ENCODE measurements at places on chromosomes 16 and 17. TPM values are rescaled to one million over a fixed set of nuclear protein-coding genes. Genes with fewer than 3 reads are reported as not detected.

The KRT28 gene
- polyA plus RNA-seq, result not detected

- DNase-seq, result no peak
- no peak overlapping the region for H3K4me3 ChIP-seq
- H3K27ac ChIP-seq, result no peak overlapping the region
- no peaks in the 10 kb centered on the region for H3K27me3 ChIP-seq
- H3K4me1 ChIP-seq, result no peaks in the 10 kb centered on the region
Measured at GRCh38 chr16:82935766-82936165, 309.0 kb downstream of the CDH13 start.

DNA sequence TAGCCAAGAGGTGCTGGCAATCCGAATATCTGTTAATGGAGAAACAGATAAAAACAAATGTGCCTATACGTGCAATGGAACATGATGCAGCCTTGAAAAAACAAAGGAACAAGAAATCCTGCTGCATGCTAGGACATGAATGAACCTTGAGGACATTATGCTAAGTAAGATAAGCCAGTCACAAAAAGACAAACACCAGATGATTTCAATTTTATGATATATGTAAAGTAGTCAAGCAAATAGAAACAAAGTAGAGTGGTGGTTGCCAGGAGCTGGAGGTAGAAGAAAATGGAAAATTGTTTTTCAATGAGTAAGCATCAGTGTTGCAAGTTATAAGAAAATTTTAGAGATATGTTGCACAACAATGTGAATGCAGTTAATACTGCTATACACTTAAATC lies 409.7 kb upstream of the CDH8 start:
- H3K4me1 ChIP-seq, result no peaks in the 10 kb centered on the region
- DNase-seq, result no peak
- no peak overlapping the region for H3K4me3 ChIP-seq
- H3K36me3 ChIP-seq, result no peaks in the 10 kb centered on the region
- H3K27me3 ChIP-seq, result no peaks in the 10 kb centered on the region

DNA sequence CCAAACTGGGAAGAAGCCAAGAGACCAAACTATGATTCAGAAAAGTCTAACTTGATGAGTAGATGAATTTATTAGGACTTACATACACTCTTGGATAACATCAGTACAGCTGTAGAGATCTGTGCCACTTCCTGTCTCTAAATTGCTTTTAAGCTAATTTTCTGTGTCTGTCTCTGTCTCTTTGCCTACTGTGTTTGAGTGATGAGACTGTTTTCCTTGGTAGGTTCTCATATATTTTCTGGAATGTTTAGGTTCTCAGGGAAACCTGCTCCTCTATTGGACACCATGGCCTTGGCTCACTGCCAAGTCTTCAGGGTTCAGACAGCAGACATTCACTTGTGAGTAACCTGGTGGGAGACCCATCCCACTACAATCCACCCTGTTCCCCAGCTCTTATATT lies 103.5 kb upstream of the KIF2B start:
- no peaks in the 10 kb centered on the region for H3K36me3 ChIP-seq
- DNase-seq, result no peak
- H3K4me1 ChIP-seq, result peaks cover 10% of the 10 kb centered on the region
- no peak overlapping the region for H3K4me3 ChIP-seq

GRCh38 chr16:2966808-2967191 lies 2.3 kb upstream of the PAQR4 start:
- H3K4me1 ChIP-seq, result peaks cover 35% of the 10 kb centered on the region
- H3K4me3 ChIP-seq, result no peak overlapping the region
- H3K27ac ChIP-seq, result no peak overlapping the region
- no peaks in the 10 kb centered on the region for H3K36me3 ChIP-seq
- no peaks in the 10 kb centered on the region for H3K27me3 ChIP-seq

GRCh38 chr16:85372627-85373372 lies 240.3 kb upstream of the GSE1 start:
- DNase-seq, result no peak
- H3K27me3 ChIP-seq, result peaks cover 18% of the 10 kb centered on the region
- peaks cover 29% of the 10 kb centered on the region for H3K4me1 ChIP-seq
- no peak overlapping the region for H3K4me3 ChIP-seq
- no peak overlapping the region for H3K27ac ChIP-seq
- no peaks in the 10 kb centered on the region for H3K36me3 ChIP-seq

DNA sequence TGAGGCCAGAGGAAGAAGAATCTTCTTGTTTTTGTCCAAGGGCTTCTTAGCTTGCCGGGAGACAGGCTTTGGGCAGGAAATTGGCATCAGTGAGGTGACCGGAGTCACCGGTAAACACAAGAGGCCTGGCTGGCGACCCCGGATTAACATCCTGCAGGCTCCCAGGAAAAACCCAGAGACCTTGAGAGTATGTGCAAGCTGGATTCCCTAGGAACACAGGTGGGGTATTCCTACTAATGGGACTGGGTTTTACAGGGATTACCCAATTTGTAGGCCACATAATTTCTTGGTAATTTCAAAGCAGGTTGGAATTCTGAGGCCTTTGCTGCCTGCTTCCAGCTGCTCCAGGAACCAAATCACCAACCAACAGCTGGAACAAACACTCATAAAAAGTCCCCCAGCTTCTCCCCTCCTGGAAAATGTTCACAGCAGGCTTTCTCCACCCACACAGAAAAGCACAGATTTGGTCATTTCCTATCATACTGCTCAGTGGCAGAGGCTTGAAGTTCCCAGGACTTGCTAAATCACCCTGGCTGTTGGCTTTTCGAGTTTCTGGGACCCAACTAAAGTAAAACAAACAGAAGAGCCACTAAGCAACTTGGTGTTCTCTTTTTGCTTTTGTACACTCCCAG lies 258.8 kb downstream of the IRF8 start:
- no peaks in the 10 kb centered on the region for H3K4me1 ChIP-seq
- DNase-seq, result no peak

The CDK12 gene
- 26.6 TPM for polyA plus RNA-seq

- H3K27me3 ChIP-seq, result no peaks in the 10 kb centered on the region
- peaks cover 10% of the 10 kb centered on the region for H3K36me3 ChIP-seq
- no peak overlapping the region for H3K4me3 ChIP-seq
- H3K27ac ChIP-seq, result no peak overlapping the region
Measured at GRCh38 chr17:18107971-18108370, 585 bp upstream of the MYO15A start.

GRCh38 chr17:59842901-59843652 lies 49.7 kb downstream of the TUBD1 start:
- H3K36me3 ChIP-seq, result peaks cover 25% of the 10 kb centered on the region
- peaks cover 33% of the 10 kb centered on the region for H3K4me1 ChIP-seq
- no peaks in the 10 kb centered on the region for H3K27me3 ChIP-seq
- H3K27ac ChIP-seq, result peak overlapping the region; percentile 96
- DNase-seq, result peak; percentile 94

- no peak for DNase-seq
- no peak overlapping the region for H3K27ac ChIP-seq
- H3K27me3 ChIP-seq, result no peaks in the 10 kb centered on the region
- peaks cover 26% of the 10 kb centered on the region for H3K36me3 ChIP-seq
Measured at GRCh38 chr17:63635787-63636186, 13.6 kb downstream of the MAP3K3 start.

The C17orf78 gene
- not detected for polyA plus RNA-seq

The ABCC6 gene
- not detected for polyA plus RNA-seq

The EFCAB5 gene
- polyA plus RNA-seq, result 0.08 TPM

GRCh38 chr16:22726868-22727267 lies 87.1 kb upstream of the HS3ST2 start:
- H3K4me1 ChIP-seq, result no peaks in the 10 kb centered on the region
- H3K4me3 ChIP-seq, result no peak overlapping the region
- H3K36me3 ChIP-seq, result no peaks in the 10 kb centered on the region
- DNase-seq, result no peak
- H3K27ac ChIP-seq, result no peak overlapping the region

GRCh38 chr16:68242926-68243858 lies 2.0 kb upstream of the PLA2G15 start:
- H3K27ac ChIP-seq, result no peak overlapping the region
- DNase-seq, result no peak
- H3K4me3 ChIP-seq, result no peak overlapping the region
- H3K36me3 ChIP-seq, result no peaks in the 10 kb centered on the region
- no peaks in the 10 kb centered on the region for H3K27me3 ChIP-seq
- H3K4me1 ChIP-seq, result peaks cover 18% of the 10 kb centered on the region

DNA sequence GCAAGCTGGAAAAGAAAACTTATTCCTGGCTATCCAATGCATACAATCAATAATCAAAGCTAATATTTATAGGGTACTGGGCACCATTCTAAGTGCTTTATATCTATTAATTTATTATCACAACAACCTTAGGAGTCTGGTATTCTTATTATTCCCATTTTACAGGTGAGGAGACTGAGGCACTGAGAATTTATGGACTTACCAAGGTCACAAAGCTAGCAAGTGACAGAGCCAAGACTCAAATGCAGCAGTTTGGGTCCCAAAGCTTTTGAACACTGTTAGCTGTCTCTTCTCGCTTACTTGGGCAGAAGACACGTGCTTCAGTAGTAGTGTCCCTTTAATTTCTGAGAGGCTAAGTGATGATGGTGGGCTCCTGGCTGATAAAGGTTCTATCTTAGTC lies 152.6 kb downstream of the AATF start:
- H3K4me1 ChIP-seq, result no peaks in the 10 kb centered on the region
- DNase-seq, result no peak
- no peak overlapping the region for H3K27ac ChIP-seq
- H3K4me3 ChIP-seq, result no peak overlapping the region
- H3K36me3 ChIP-seq, result peaks cover 39% of the 10 kb centered on the region

DNA sequence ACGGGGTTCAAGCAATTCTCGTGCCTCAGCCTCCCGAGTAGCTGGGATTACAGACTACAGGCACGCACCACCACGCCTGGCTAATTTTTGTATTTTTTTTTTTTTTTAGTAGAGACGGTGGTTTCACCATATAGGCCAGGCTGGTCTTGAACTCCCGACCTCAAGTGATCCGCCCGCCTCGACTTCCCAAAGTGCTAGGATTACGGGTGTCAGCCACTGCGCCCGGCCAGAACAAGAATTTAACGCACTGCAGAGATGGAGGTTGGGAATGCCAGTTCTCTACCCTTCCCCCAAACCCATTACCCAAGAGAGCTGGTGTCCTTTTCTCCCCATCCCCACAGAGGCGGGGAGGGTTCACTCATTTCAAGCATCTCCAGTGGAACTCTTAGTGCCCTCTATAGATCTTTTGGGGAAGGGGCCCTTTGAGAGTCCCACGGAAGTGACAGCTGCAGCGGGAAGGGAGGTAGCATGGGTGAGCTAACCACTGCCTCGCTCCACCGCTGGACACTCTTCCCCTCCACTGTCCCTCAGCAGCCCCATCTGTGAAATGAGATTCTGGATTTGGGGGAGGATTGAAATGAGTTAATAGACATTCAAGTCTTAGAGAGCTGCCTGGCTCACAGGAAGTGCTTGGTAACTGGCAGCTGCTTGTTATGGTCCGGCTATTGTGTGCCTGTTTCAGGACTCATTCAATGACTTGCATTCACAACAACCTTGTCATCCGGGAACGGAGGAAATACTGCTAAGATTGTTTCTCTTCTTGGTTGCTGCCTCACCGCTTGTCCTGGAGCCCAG lies 3.5 kb upstream of the UBALD2 start:
- no peaks in the 10 kb centered on the region for H3K27me3 ChIP-seq
- H3K36me3 ChIP-seq, result no peaks in the 10 kb centered on the region
- H3K4me3 ChIP-seq, result no peak overlapping the region
- no peak for DNase-seq

- H3K27me3 ChIP-seq, result peaks cover 20% of the 10 kb centered on the region
- no peak overlapping the region for H3K27ac ChIP-seq
- H3K36me3 ChIP-seq, result no peaks in the 10 kb centered on the region
- H3K4me1 ChIP-seq, result peaks cover 31% of the 10 kb centered on the region
Measured at GRCh38 chr17:49985310-49985990, 9.6 kb downstream of the DLX3 start.

GRCh38 chr16:81447383-81448101 lies 2.9 kb downstream of the CMIP start:
- H3K27me3 ChIP-seq, result no peaks in the 10 kb centered on the region
- peaks cover 38% of the 10 kb centered on the region for H3K4me1 ChIP-seq
- no peak for DNase-seq
- peak overlapping the region; percentile 99 for H3K4me3 ChIP-seq
- H3K36me3 ChIP-seq, result peaks cover 12% of the 10 kb centered on the region

The C16orf96 gene
- not detected for polyA plus RNA-seq

DNA sequence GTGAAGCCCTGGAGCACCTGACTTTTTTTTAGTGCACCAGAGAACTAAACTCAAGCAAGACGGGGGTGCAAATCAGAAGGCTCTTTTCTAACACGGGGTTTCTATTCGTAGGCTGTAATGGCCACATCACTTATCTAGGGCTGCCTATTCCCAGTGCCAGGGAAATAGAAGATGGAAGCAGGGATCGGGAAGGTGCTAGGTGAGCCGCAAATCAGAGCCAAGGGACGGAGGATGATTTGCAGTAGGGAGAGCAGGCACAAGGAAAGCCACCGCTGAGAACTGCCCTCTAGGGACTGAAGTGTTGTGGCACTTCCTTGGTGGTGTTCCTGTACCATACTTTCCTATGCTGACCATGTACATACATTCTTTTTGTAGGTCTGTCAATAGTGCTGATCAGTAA lies 7.8 kb upstream of the SLC46A1 start:
- no peaks in the 10 kb centered on the region for H3K4me1 ChIP-seq
- no peak overlapping the region for H3K4me3 ChIP-seq

The C16orf95 gene
- polyA plus RNA-seq, result 1.4 TPM

- H3K36me3 ChIP-seq, result no peaks in the 10 kb centered on the region
- H3K4me3 ChIP-seq, result no peak overlapping the region
- no peaks in the 10 kb centered on the region for H3K4me1 ChIP-seq
Measured at GRCh38 chr17:43333433-43333943, 65.3 kb upstream of the ARL4D start.

GRCh38 chr17:7634384-7634783 lies 4.4 kb downstream of the SHBG start:
- H3K4me1 ChIP-seq, result no peaks in the 10 kb centered on the region
- no peaks in the 10 kb centered on the region for H3K27me3 ChIP-seq
- no peak for DNase-seq
- H3K4me3 ChIP-seq, result no peak overlapping the region

DNA sequence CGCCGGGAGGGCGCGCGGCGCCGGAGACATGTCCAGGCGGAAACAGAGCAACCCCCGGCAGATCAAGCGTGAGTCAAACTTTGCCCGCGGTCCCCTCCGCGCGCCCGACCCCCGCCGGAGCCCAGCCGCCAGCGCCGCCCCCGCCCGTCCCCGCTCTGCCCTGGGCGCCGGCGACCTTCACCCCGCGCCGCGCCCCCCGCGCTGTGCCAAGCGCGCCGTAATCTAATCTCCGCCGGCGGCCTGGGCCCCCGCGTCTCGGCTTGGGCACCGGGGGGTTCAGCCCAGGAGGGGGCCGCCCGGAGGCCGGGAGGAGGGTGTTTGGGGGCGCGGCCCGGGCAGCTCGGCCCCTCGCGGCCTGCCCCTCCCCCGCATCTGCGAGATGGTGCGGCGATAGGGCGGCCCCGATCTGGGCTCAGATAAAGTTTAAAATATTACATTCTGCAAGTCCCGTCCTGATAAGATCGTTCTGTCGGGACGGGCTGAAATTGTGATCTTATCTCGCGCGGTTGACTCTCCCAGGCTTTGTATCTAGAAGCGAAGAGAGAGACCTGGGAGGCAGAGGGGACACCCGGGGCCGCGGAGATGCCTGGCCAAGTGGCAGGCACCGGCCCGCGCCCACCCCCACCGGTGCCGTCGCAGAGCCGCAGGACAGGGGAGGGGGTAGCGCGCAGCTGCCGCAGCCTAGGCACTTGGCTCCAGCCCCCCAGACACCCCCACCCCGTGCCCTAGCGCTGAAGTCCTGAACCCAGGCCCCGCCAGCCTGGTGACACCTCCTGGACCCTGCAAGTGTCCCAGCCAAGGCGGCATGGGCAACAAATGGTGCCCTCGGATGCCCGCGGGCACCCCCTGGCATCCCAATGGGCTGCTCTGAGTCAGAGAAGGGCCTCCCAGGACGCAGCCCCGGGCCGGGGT lies 787 bp downstream of the ZFPM1 start:
- peaks cover 17% of the 10 kb centered on the region for H3K27me3 ChIP-seq
- H3K27ac ChIP-seq, result peak overlapping the region; percentile 14
- DNase-seq, result no peak
- peak overlapping the region; percentile 76 for H3K4me3 ChIP-seq
- H3K4me1 ChIP-seq, result peaks cover 19% of the 10 kb centered on the region
- H3K36me3 ChIP-seq, result no peaks in the 10 kb centered on the region

The HELZ gene
- polyA plus RNA-seq, result 11.7 TPM

All from keratinocyte (primary cell).